Spinal cord (tissue), 10 donors: ENCODE measurements at places on chromosomes 3 and 15. TPM values are rescaled to one million over a fixed set of nuclear protein-coding genes. Genes with fewer than 3 reads are reported as not detected.

The SLC2A2 gene
- total RNA-seq = not detected

The CLDN16 gene
- total RNA-seq = 0.39 TPM

The NRG4 gene
- total RNA-seq = 8.7 TPM

The LSMEM2 gene
- 0.44 TPM for total RNA-seq

The GOLGA6L7 gene
- total RNA-seq = not detected

DNA sequence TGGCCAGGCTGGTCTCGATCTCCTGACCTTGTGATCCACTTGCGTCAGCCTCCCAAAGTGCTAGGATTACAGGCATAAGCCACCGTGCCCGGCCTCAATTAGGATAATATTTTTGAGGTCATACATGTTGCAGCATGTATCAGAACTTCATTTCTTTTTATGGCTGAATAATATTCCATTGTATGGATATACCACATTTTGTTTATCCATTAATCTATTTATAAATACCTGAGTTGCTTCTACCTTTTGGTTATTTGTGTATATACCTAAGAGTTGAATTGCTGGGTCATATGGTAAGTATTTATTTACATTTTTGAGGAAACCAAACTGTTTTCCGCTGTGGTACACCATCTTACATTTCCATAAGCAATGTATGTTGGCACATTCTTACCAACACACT lies 18.1 kb upstream of the PYGO1 start:
- H3K27ac ChIP-seq = no peak overlapping the region
- no peaks in the 10 kb centered on the region for H3K4me1 ChIP-seq
- H3K36me3 ChIP-seq = no peaks in the 10 kb centered on the region
- DNase-seq = no peak

DNA sequence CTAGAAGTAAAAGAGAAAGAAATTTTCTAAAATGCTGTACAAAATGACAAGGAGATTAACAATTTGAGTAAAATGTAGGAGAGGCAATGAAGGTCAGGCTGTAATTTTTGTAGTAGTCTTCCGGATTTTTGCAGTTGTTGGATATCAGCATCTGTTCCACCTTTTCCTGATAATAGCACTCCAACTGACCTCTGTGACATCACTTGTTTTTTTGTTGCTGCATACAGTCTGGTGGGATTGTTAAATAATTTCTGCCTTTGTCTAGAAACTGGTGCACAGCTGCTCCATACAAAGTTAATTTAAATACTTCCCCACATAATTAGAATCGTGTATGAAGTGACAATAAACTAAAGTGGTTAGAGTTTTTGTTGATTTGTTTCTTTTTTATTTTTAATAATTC lies 731.4 kb downstream of the PLOD2 start:
- DNase-seq = peak; percentile 15
- no peak overlapping the region for H3K4me3 ChIP-seq
- no peaks in the 10 kb centered on the region for H3K4me1 ChIP-seq
- H3K36me3 ChIP-seq = no peaks in the 10 kb centered on the region

DNA sequence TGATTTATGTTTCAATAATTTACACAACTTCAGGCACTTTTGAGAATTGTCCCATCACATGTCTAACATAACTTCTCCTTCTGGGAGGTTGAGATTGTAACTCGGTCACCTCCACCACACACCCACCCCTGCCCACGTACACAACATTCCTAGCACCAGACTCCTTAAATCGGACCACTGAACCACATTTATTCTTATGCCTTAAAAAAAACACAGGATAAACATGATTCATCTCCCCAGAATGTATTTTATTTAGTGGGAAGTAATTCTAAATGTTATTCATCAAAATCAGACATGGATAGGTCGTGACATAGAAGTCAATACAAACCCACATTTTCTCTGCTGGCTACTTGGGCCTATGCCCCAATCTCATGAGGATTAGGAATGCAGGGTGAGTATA lies 3.0 kb downstream of the SNTN start:
- H3K27me3 ChIP-seq = no peaks in the 10 kb centered on the region
- H3K4me1 ChIP-seq = no peaks in the 10 kb centered on the region
- no peak overlapping the region for H3K4me3 ChIP-seq
- no peak overlapping the region for H3K27ac ChIP-seq
- DNase-seq = no peak

DNA sequence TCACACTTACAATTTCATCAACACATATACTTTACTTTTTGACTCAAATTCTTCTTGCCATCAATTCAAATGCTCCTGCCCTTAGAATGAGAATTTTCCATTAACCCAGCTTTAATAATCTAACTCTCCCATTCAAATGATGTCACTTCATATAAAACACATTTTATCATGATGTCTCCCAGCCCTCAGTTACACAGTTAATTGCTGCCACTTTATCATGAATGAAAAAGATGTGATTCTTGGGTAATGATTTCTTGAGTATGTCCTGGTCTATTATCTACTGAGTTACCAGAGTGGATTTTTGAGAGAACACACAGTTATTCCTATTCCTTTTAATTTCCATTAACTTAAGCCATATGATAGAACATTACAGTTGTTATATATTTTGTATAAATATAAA lies 7.6 kb downstream of the AGTR1 start:
- no peak overlapping the region for H3K4me3 ChIP-seq
- H3K27ac ChIP-seq = no peak overlapping the region
- no peak for DNase-seq

DNA sequence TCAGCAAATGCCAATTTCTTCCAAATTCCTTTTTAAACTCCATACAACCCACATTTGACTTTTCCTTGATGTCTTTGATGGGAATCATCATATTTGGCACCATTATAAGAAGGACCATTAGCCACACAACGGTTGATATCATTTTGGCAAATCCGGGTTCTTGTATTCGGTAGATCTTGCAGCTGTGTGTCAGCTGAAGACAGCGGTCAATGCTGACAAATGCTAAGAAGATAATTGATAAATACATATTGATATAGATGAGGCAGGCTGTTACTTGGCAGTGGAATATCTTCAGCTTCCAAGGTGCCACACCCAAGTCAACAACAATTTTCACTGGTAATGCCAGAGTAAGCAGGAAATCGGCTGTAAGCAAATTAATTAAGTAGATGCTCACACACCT lies 4.2 kb downstream of the GPR171 start:
- peaks cover 4% of the 10 kb centered on the region for H3K36me3 ChIP-seq
- no peak for DNase-seq
- H3K4me1 ChIP-seq = no peaks in the 10 kb centered on the region
- H3K27ac ChIP-seq = no peak overlapping the region
- H3K4me3 ChIP-seq = no peak overlapping the region
- H3K27me3 ChIP-seq = no peaks in the 10 kb centered on the region
